NCI-H187 (cell line): ENCODE measurements at places on chromosomes 13 and 19.

DNA sequence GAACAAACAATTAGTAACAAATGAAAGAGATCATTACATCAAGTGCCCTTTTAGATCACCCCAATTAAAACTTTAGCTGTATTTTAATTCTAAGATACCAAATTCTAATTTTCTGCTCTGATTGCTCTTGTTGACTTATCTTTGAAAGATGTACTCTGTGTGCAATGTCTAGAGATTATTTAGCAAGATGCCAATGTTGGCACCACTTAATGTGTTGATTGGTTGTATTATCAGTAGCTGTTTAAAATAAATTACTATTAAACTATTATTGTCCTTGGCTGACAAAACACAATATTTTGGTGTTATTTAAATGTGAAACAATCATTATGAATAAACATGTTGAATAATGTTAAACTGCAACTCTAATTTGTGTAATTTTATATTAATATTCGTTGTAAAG lies 386.0 kb downstream of the DACH1 start:
- no peak for DNase-seq

GRCh38 chr13:49528161-49528560 lies 32.4 kb downstream of the PHF11 start:
- DNase-seq: no peak

- no peak for DNase-seq
Measured at GRCh38 chr19:27972291-27973040, 1240.5 kb downstream of the UQCRFS1 start.

DNA sequence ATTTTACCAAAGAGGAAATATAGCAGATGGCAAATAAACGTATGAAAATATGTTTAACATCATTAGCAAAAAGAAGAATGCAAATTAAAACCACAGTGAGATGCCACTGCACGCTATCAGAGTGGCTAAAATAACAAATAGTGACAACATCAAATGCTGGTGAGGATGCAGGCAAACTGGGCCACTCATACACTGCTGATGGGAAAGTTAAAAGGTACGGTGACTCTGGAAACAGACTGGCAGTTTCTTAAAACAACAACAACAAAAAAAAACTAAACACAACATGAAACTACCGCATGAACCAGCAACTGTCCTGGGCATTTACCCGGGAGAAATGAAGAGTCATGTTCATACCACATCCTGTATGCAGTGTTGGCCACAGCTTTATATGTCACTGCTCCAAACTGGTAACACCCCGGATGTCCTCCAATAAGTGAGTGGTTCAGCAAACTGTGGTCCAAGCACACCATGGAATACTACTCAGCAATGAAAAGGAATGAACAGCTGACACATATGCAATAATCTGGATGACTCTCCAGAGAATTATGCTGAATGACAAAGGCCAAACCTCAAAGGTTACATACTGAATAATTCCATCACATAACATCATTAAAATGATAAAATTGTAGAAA lies 22.3 kb downstream of the EPS15L1 start:
- DNase-seq: no peak
